ENCODE measurements at places on chromosomes 7 and 10. TPM values are rescaled to one million over a fixed set of nuclear protein-coding genes. Genes with fewer than 3 reads are reported as not detected.
A peak's percentile ranks its signal among the peaks of the same experiment; 100 is the strongest.

FAM25C gene
- polyA plus RNA-seq = not detected

CXCL12 gene
- 49.2 TPM for polyA plus RNA-seq

SCIN gene
- 1.3 TPM for polyA plus RNA-seq

GPR158 gene
- 0.14 TPM for polyA plus RNA-seq

GOT1 gene
- polyA plus RNA-seq = 23.2 TPM

ITIH5 gene
- 113 TPM for polyA plus RNA-seq

NEURL1 gene
- 27.8 TPM for polyA plus RNA-seq

DNA sequence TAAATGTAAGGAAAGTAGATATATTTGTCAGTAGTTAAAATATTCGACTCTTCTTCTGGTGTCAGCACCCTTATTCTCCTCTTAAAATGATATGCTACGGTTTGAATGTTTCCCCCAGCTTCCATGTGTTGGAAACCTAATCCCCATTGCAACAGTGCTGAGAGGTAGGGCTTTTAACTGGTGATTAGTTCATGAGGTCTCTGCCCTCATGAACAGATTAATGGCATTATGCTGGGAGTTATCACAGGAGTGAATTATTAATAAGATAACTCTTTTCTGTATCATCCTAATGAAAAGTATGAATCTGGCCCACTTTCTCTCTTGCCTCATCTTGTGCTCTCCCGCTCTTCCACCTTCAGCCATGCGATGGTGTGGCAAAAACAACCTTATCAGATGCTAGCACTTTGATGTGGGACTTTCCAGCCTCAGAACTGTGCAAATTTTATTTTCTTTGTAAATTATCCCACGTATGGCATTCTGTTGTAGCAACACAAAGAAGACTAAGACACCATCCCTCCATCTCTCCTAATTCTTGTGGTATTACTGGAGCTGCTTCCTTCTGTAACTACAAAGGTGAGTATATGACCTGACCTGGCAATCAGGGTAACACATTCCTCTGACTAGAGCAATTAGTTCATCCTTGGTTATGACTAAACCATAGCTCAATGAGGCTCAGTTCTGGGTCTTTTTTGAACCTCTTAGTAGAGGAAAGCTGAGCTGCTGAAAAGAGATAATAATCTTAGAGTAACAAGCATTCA is 171.1 kb upstream of the TMEM196 start:
- DNase-seq = no peak

DNA sequence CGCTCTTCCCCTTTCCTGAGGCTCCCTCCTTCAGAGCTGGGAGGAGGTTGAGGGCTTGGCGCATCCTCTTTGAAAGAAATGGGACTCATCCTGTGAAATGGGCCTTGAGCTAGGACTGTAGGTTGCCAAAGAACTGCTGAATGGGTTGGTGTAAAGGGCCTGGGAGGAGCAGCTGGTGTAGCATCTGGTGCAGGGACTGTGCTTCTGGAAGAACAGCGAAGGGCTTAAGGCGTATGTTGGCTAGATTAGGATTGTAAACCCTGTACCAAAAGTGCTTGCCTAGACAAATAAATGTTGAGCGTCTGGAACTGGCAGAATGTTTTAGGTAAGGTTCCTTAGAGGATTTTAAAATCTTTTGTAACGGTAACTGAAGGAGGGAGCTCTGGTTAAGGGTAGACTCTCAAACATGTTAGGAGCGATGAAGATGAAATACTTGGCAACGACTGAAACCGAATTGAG is 563 bp downstream of the STAM start:
- no peak for DNase-seq

DNA sequence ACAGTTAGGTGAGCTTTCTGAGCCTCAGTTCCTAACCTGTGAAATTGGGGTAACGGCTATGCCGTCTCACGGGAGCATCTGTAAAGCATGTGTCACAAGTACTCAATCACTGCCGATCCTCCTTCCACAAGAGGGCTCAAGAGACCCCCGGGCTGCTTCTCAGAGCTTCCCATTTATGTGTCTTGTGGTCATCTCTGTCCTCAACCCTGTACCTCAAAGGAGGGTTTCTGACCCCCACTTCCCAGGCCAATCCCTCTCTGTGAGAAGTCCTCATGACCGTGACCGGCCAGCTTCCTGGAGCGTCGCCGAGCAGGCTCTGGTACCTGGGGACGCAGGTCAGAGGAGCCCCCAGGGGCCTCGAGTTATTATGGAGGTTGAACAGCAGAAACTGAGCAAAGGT is 510 bp upstream of the TRPV5 start:
- DNase-seq = no peak

- DNase-seq = no peak
Observed at GRCh38 chr7:91243591-91244301, 20.5 kb upstream of the FZD1 start.

DNA sequence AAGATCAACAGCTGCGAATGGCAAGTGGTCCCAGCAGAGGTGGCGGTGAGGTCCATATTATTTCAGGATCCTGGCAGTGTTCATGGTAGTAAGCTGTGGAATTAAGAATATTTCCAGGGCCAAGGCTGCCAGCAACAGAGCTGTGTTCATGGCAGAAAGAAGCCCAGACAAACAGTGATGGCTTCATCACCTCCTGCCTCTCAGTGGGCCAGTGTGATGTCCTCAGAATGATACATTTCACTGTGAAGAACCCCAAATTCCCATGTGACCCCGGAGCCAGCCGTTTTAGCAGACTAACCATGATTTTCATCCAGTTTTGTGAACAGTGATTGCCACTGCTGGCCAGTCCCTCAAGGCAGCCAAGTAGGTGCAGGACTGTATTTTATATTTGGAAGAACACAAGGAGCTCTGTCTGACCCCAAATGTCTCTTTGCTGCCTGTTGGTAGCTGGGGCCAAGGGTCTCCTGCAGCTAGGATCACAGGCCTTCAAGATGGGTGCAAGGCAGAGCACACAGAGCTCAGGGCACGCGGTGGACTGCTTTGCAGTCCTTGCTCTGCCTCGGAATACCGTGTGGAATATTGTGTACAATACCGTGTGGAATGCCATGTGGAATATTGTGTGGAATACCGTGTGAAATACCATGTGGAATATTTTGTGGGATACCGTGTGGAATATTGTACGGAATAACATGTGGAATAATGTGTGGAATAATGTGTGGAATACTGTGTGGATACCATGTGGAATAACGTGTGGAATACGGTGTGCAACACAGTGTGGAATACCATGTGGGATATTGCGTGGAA is 132.3 kb upstream of the CHST15 start:
- no peak for DNase-seq

GRCh38 chr7:48140001-48140681 is 31.1 kb upstream of the ABCA13 start:
- DNase-seq = no peak

GRCh38 chr10:80598084-80598798 is 60.5 kb downstream of the SH2D4B start:
- no peak for DNase-seq

- no peak for DNase-seq
Observed at GRCh38 chr7:6532516-6532915, 18.7 kb downstream of the GRID2IP start.

GRCh38 chr10:124842721-124843120 is 41.1 kb downstream of the ABRAXAS2 start:
- DNase-seq = no peak

GRCh38 chr10:100739517-100740368 is 5.6 kb upstream of the PAX2 start:
- no peak for DNase-seq

GRCh38 chr10:4102802-4103344 is 317.9 kb upstream of the KLF6 start:
- no peak for DNase-seq

- DNase-seq = no peak
Observed at GRCh38 chr10:5596611-5597341, 69.6 kb downstream of the ASB13 start.

DNA sequence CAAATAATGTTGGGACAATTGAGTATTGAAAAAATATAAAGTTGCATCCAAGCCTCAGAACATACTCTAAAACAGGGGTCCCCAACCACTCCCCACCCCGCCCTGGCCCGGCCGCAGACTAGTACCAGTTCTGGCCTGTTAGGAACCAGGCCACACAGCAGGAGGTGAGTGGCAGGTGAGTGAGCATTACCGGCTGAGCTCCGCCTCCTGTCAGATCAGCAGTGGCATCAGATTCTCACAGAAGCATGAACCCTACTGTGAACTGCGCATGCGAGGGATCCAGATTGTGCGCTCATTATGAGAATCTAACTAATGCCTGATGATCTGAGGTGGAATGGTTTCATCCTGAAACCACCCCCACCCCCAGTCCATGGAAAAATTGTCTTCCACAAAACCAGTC is 19.4 kb downstream of the HIPK2 start:
- no peak for DNase-seq

GRCh38 chr10:47361293-47361692 is 13.1 kb downstream of the RBP3 start:
- no peak for DNase-seq

DNA sequence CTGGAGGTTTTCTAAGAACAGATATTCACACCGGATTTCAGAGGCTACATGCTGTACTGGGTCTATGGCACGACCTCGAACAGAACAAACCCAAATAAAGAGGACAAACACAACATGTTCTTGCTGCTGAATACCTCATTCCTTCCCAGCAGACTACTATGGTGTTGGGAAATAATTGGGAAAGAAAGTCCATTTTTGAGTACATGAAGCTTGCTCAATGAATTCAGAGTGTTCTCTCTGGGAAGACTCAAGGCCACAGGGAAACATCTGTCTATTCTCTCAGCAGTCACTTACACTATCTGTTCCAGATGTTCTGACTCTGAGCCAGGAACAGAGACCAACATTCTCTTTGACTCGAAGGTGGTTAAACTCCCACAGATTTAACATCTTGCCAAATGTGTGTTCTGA is 30.9 kb downstream of the LAMB1 start:
- peak; percentile 90 for DNase-seq

GRCh38 chr10:104472957-104473745 is 119.5 kb downstream of the CFAP58 start:
- DNase-seq = no peak

DNA sequence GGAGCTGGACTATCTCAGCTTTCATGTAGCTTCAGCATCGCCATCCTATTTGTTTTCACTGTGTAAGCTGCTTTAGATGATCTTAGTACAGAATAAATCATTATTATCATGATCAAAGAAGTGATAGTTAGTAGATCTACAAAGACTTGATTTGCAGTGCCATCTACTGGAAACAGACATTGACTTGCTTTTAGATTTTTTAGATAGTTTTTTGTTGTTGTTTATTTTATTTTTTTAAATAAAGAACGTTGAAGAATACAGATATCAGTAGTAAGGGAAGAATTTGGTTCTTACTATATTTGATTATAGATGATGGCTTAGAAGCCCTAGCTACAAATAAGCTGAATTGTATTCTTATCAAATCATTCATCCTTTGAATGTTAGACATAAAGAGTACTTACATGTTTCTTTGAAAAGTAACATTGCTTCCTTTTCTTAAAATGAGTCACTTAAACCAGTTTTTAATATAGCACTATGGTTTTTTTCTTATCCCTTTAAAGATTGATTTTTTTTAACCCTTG is 6.3 kb upstream of the SFMBT2 start:
- no peak for DNase-seq

DNA sequence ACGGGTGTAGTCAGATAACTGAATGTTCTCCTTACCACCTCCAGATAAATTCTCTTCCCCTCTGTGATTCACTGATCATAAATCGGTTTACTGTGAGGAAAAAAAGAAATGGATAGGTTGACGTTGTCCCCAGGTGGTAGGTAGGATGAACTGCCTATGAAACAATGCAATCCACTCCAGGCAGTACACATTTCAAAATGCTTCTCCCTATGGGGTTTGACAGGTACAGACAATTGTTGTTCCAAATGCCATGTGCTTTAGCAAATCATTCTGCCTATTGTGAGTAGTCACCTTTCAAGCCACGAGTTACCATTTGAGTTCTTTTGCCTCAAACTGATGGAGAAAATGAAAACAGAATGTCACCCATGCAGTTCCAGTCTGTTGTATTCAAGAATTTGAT is 21.8 kb downstream of the VIM start:
- no peak for DNase-seq

Data from urinary bladder (tissue), 4 donors.